HepG2 (cell line): ENCODE measurements at places on chromosomes 13 and 19.
A peak's percentile ranks its signal among the peaks of the same experiment; 100 is the strongest.

GRCh38 chr13:103022336-103022735 lies 43.9 kb downstream of the SLC10A2 start:
- no peak for DNase-seq

DNA sequence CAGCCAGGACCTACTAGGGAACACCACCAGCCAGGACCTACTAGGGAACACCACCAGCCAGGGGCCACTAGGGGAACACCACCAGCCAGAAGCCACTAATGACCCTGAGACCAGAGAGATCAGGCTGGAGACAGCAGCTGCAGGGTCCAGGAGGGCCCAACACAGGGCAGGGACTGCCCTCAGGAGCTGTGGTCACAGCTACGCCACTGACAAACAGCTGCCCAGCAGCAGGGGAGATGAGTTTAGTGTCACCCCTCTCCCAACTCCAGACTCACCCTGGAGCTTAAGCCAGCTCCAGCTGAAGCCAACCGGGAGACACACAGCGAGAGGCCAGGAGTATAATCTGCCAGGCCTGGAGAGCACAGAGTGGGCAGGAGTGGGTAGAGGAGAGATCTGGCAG lies 25.7 kb downstream of the TUBGCP3 start:
- DNase-seq = no peak

DNA sequence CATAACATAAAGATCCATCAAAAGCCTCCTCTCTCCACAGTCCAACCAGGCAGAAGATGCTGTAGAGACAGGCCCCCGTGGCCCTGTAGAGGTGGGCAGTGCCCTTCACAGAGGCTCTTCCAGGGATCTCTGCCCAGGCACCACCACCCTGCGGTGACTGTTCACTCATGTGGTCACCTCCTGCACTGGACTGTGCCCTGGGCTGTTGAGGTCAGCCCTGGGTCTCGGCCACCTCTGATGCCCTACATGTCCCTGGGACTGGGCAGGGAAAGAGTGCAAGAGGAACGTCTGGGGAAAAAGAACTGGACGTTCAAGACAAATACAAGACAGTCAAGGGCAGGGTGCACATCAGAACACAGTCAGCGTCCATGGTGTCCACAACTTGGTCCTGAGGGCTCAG lies 22.3 kb downstream of the PEPD start:
- DNase-seq = no peak

GRCh38 chr19:48907671-48908070 lies 7.6 kb downstream of the NUCB1 start:
- peak; percentile 83 for DNase-seq

- no peak for DNase-seq
Observed at GRCh38 chr19:34141025-34141424, 31.3 kb upstream of the LSM14A start.

GRCh38 chr13:99223587-99223986 lies 22.9 kb downstream of the UBAC2 start:
- no peak for DNase-seq

DNA sequence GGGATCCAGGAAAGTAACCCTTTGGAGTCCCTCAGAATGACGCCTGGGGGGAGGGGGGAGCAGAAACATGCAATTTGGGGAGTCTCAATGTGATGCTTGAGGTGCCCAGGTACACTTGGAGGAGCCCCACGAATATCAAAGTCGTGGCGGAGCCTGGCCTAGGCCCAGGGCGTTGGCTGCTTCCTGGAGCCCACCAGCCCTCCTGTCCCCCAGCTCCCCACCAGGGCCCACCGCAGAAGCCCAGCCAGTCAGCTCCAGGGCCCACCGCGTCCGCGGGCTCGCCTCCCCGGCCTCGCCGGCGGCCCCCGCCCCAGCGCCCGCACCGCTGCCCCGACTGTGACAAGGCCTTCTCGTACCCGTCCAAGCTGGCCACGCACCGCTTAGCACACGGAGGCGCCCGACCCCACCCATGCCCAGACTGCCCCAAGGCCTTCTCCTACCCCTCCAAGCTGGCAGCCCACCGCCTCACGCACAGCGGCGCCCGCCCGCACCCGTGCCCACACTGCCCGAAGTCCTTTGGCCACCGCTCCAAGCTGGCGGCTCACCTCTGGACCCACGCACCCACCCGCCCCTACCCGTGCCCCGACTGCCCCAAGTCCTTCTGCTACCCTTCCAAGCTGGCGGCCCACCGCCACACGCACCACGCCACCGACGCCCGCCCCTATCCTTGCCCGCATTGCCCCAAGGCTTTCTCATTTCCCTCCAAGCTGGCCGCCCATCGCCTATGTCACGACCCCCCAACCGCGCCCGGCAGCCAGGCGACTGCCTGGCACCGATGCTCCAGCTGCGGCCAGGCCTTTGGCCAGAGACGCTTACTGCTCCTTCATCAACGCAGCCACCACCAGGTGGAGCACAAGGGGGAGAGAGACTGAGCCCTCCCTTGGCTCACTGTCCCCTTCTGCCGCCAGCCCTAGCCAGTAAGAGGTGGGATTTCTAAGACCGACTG lies 2.1 kb downstream of the ZNF575 start:
- peak; percentile 35 for DNase-seq

DNA sequence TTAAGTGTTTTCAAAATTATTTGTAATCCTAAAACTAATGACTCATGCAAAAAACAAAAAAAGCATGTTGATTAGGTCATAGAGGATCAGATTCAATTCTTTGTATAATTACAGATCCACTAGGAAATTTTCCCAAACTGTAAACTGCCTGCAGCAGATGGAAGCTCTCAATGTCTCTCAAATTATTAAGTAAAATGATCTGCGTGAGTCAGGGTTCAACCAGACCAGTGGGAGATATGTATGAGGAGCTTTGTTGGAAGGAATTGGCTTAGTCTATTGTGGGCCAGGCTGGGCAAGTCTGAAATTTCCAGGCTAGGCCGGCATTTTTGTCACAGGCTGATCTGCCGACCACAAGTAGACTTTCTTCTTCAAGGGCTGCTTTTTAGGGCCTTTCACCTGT lies 14.4 kb upstream of the SACS start:
- DNase-seq = no peak

DNA sequence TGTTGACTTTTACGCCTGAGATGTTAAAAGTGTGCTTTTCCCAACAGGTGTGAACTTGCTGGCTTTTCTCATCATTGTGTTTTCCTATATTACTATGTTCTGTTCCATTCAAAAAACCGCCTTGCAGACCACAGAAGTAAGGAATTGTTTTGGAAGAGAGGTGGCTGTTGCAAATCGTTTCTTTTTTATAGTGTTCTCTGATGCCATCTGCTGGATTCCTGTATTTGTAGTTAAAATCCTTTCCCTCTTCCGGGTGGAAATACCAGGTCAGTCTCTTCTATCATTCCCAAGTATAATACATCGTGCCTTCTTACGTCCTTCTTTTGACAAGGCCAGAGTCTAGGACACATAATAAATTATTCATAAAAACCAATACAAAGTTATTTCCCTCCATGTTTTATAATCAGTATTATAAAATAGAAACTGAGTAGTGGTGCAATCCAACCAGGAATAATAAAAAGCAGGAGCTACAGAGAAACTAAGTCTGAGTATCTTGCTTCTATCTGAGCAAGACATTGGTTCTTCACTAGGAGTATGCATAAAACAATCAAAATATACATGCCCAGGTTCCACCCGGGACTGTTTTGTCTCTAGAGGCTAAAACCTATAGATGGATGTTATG lies 57.9 kb downstream of the RXFP2 start:
- peak; percentile 3 for DNase-seq

GRCh38 chr19:15717809-15718208 lies 10.0 kb upstream of the OR10H2 start:
- no peak for DNase-seq

DNA sequence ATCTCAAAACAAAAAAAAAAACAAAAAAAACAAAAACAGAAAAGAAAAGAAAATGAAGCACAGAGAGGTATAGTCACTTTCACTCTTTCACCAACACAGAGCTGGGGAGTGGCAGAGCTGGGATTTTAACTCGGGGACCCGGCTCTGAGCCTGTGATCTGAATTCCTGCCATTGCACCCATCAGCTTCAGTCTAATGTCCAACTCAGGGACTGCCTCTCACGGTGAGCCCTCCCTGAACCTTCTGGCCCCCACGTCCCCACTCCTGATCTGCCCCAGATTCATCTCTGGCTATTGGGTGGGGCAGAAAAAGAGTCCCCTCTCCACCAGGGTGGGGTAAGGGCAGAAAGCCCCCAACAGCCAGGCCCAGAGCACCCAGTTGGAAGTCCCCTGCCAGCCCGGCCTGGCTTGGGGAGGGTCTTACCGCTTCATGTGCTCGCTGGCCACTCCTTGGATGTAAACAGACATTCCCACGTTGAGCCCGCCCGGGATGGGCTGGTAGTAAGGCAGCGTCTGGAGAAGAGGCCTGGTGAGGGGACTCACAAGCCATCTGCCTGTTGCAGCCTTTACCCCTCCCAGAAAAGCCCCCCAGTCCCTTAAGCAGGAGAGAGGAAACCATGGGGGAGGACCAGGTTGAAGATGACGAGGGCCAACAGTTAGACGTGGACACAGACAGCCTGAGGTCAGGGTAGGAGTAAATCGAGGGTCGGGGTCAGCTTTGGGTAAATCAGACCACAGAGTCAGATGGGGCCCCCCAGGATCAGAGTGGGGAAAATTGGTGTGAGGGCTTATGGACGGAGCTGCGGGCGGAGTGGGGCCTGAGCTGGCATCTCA lies 520 bp downstream of the LGALS4 start:
- no peak for DNase-seq

GRCh38 chr19:41872775-41873647 lies 4.1 kb upstream of the CD79A start:
- DNase-seq = peak; percentile 72

- DNase-seq = peak; percentile 24
Observed at GRCh38 chr13:106587787-106588186, 19.9 kb upstream of the ARGLU1 start.

DNA sequence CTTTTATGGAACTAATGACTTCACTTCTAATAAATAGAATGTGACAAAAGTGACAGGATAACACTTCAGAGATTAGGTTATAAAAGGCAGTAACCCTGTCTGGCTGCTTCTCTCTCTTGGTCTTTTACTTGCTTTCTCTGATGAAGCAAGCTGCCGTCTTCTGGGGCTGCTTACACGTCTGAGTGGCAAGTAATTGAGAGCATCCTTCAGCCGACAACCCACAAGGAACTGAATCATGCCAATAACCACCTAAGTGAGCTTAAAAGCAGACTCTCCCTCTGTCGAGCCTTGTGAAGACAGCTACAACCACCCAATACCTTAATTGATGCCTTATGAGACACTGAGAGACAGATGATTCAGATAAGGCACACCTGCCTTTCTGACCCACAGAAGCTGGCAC lies 1091.2 kb downstream of the SLITRK1 start:
- DNase-seq = no peak

GRCh38 chr13:100675661-100676129 lies 1.1 kb upstream of the TMTC4 start:
- DNase-seq = no peak

DNA sequence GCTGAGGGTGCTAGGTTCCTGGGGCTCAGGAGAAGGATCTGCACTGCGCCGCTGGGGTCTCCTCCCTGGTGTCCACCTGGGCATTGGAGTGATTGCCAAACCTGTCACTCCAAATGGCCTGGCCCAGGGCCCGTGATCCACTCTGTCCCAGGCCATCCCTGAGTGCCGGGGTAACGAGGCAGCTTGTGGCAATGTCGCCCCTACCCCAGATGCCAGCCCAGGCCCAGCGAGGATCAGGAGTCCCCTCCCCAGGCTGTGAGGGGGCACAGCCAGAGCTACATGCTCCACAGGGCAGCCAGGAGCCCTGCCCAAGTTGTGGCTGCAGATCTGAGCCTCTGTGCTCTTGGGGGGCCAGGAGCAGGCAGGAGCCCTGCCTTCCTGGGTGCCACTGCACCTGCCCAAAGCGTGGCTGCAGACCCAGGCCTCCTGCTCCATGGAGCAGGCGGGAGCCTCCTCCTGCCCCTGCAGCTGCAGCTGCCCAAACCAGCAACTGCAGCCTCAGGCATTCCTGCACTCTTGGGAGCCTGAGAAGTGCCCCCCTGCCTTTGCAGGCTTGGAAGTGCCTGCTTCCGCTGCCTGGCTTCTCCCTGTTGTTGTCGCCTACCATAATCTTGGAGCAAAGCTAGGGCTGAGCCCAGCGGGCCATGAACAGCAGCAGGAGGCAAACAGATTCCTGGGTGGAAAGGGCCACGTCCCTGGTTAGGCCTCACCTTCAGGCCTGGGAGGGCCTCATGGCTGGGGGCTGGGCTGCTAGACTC lies 4.6 kb downstream of the IGFL4 start:
- DNase-seq = no peak

DNA sequence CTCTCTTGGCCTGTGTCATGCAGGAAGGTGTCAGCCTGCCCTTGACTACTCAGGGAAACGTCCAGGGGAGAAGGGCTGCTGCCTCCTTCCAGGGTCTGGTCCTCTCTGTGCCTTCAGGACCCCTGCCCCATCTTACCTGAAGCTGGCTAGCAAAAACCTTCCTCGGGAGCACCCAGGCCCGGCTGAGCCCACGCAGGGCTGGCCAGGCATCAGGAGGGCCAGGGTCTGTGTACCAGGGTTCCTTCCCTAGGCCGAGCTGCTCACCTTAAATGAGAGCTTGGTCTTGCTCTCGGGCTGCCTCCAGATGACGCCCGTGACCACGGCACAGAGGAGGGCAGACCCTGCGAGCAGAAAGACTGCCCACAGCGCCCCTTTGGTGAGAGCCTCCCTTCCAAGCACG lies 78.6 kb downstream of the SLC7A1 start:
- no peak for DNase-seq

GRCh38 chr19:29475469-29475868 lies 50.3 kb upstream of the VSTM2B start:
- DNase-seq = no peak

DNA sequence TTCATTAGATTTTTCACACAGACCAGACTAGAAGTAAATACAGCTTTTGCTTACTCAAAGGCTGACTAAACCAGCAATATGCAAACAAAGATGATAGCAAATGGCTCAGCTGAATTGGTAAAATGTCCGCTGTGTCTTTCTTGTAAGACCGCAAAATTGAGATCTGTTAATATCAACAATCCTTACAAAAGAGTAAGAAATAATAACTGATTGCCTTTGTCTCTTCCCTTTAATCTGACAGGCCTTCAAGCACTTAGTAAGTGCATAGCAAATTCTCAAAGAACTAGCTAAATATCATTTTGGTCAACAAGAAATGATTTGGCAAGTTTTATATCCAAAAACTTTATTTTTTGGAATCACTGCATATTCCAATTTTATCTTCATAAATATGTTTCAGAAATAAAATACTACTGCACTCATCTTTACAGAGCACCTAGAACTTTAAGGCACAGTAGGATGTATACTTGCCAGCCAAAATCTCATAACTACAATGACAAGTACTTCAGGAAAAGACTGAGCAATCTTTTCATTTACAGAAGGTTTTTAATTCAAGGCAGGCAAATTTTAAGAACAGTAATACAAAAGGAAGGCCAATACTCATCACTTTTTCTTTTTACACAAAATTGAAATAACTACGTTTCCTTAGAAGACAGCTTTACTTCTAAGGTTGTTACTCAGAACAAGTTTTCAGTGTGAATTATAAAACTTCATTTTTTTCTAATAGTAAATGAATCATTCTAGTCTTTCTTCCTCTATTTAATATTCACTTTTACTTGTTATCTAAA lies 1.1 kb downstream of the ELF1 start:
- DNase-seq = peak; percentile 58
